ENCODE measurements at places on chromosomes 5 and 9. TPM values are rescaled to one million over a fixed set of nuclear protein-coding genes. Genes with fewer than 3 reads are reported as not detected.

The LEAP2 gene
- total RNA-seq: 1.1 TPM

The ARL14EPL gene
- total RNA-seq: not detected

The ANKDD1B gene
- not detected for total RNA-seq

The SLC36A2 gene
- not detected for total RNA-seq

The PCDHB5 gene
- 2.4 TPM for total RNA-seq

The FAM78A gene
- total RNA-seq: 3.7 TPM

All from subcutaneous adipose tissue (tissue), 4 donors.